ENCODE measurements at places on chromosomes 12 and 14.

- no peak for DNase-seq
Observed at GRCh38 chr14:26596543-26597061, 1.2 kb downstream of the NOVA1 start.

- no peak for DNase-seq
Observed at GRCh38 chr12:2225696-2226095, 172.9 kb downstream of the CACNA1C start.

DNA sequence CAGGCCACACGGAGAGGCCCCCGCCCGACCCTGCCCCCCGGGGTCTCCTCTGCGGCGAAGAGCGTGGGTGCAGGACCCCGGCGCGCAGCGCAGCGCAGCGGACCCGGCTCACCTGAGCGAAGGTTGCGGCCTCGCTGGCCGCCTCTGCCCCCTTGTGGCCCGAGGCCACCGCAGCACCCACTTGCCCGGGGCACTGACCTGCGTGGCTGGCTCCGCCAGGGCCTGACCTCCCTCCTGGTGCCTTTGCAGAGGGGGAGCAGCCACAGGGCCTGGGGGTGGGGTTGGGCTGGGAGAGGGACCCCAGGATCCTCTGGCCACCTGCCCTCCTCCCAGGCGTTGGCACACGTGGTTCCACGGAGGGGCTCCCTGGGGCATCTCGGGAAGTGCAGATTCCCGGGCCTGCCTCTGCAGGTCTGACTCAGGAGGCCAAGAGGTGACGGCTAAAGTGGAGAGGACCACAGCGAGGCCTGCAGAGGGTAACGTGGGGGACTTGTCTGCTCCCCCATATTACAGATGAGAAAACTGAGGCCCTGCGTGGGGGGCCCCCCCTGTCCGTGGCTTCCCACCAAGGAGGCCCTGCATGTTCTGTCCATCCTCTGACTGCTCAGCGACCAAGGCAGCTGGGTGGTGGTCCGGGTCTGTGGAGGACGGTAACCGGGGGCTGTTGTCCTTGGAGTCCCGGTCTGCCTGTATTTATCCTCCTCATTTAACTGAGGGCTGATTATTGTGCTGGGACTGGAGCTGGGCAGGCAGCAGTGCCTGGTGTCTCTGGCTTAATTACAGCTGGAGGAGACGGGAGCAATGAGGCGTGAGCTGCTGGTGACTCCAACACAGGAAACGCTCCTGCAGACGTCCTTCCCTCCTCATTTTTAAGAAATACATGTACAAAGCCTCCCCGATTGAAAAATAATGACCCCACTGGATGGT lies 67.9 kb upstream of the BEGAIN start:
- DNase-seq = no peak

- no peak for DNase-seq
Observed at GRCh38 chr14:33393895-33394368, 455.3 kb downstream of the NPAS3 start.

DNA sequence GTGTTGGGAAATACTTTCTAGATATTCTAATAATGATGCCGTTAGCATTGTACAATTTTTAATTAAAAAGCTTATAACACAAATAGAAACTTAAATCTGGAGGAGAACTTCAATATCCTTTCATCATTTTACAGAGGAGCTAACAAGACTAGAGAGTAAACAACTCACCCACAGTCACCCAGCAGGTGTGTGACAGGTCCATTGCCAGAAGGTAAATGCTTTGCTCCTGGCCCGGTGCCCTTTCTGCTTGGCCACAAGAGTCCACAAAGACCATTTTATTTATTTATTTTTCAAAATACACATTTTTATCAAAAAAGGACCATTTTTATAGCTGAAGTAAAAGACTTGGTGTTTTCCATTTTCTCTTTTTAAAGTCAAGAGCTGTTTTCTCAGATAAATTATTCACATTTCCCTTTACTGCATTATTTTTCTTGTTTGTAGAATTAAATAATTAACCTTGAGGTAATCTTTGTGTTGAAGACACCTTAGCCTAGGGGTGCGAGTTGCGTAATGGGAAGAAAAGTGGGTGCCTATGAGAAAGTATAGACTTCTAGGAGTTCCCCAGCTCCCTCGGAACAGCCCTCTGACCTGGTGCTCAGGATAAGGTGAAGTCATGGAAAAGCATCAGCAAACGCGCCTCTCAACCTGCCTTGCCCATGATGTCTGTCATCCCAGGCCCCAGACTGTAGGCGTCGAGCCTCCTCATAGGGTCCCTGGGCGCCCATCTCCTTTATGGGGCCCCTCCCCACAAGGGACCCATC lies 26.3 kb upstream of the AMIGO2 start:
- no peak for DNase-seq

DNA sequence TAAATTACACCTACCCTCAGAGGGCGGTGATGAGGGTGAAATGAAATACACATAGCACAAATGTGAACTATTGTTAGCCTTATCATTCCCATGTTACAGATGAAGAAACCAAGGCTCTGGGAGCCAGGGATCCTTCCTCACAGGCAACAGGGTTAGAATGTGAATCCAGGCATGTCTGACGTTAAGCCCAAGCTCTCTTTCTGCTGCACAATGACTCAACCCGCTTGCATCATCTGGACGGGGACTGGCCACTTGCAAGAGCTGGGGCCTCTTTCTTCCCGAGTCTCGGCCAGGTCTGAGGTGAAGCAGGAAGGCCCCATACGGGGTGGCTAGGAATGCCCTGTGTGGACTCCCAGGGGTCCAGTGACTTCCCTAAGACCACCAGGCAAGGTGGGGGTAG lies 105.2 kb downstream of the RBM19 start:
- no peak for DNase-seq

GRCh38 chr14:89563471-89563870 lies 146.4 kb upstream of the FOXN3 start:
- no peak for DNase-seq

DNA sequence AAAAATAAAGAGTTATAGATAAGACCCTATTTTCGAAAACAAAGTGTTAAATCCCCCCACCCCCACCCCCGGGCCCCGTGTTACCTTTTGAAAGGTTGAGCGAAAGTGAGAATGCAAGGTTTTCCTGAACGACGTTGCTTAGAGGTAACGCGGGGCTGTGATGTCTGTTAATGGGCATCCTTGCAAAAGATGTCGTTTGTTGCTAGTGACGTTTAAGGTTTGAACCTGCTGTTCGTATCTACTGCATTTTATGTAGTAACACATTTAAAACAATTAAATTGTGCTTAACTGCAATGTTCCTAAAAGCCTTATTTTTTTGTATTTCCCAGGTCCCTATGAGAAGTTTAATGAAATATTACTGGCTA lies 1.2 kb downstream of the CPSF6 start:
- DNase-seq = no peak

DNA sequence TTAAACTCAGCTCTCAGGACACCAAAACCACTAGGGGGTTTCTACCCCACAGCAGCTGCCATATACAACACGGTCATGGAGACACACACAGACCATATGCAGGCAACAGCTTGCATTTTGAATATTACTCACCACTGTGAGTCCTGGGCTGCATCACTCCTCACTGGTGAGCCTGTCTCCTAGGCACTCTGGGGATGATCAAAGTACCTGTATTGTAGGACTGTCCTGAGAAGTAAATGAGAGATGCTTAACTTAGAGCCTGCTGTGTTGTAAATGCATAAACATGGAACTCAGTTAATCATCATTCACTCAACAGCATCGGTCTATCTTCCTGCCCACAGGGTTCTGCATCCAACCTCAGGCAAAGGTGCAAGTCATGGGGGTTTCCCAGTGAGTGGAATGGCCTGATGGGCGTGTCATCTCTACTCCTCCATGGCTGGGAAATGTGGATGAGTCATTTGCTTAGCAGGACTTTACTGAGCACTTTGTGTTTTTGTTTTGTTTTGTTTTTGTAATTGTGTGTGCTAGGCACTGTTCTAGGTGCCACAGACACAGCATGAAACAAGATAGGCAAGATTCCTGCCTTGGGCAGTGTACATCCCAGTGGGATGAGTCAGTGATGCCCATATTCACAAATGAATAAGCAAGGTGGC lies 1141.2 kb upstream of the TMEM132C start:
- no peak for DNase-seq

GRCh38 chr14:23345987-23346692 lies 6.5 kb downstream of the SLC22A17 start:
- no peak for DNase-seq

DNA sequence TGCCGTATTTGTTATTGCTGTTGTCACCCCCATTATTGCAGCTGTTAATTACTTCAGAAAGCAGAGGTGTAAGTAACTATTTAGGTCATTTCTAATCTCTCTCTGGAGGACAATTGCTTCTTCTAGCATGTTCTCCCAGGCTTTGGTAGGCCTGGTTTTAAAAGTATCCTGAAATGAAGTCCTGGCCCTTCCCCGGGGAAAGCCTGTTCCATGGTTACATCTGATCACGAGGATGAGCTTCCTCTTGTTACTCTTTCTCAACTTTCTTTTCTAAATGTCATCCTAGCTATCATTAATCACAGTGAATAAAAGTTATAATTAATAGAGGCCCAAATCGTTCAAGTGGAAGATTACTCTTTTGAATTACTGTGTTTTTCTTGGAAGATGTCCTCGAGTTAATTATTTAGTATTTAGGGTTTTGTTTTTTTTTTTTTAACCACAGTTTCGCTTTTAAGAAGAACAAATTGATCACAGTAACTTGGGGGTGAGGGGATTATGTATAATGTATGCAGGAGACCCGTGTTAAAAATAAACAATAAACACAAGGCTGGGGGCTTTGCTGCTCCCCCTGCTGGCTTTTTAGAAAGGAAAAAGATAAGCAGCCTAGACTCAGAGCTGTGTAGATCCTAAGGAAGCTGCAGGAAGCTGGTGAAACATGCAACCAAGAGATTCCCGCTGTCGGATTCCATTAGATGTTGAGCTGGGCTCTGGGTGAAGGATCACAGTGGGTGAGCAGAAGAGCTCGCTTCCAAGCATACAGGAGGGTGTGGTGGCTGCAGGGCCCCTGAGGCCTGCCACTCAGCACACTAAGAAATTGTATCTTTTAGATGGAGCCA lies 420.1 kb downstream of the FUT8 start:
- no peak for DNase-seq

- no peak for DNase-seq
Observed at GRCh38 chr14:55699131-55700057, 119.4 kb downstream of the KTN1 start.

- peak; percentile 37 for DNase-seq
Observed at GRCh38 chr12:94145191-94145983, 3.0 kb upstream of the PLXNC1 start.

DNA sequence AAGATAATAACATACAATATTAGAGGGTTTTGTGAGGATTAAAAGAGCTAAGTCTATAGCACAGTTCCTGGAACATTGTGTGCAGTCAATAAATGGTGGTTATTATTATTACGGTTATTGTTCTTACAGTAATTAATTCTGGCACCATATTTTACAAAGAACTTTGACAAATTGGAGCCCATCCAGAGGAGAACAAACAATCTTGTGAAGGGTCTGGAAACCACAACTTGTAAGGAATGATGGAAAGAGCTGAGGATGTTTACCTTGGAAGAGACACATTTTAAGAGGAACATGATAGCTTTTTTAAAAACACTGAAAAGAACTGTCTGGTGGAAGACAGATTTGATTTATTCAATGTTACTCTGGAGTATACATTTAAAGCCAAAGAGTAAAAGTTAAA lies 150.5 kb upstream of the KRR1 start:
- no peak for DNase-seq

DNA sequence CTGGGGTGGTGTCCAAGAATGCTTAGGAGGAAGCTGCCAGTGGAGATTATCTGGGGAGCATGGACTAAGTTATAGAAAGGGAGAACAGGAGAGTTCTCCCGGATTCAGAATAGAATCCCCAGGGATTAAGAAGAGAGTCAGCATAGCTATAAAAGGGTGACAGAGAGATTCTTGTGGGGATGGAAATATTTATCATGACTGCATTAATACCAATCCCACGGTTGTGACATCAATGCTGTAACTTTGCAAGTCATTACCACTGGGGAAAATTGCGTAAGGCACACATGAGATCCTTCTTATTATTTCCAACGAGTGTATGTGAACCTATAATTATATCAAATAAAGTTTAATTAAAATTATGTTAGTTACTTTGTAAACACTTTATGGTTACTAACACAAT lies 447.9 kb upstream of the TMEM132C start:
- no peak for DNase-seq

- no peak for DNase-seq
Observed at GRCh38 chr14:88422919-88423650, 37.6 kb downstream of the SPATA7 start.

- no peak for DNase-seq
Observed at GRCh38 chr14:77325746-77326094, 4.9 kb downstream of the GSTZ1 start.

DNA sequence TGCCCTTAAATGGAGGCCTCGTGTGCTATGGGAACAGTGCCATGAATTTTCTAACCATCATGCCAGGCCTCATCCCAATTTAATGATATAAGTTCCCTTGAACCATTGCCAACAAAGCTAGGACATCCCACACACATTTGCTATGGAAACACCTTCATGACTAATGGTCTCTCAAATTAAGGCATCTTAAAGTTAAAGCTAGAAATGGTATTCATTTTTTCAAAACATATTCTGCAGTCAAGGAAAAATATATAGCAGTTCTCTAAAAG lies 117.3 kb downstream of the BTG1 start:
- DNase-seq = no peak

DNA sequence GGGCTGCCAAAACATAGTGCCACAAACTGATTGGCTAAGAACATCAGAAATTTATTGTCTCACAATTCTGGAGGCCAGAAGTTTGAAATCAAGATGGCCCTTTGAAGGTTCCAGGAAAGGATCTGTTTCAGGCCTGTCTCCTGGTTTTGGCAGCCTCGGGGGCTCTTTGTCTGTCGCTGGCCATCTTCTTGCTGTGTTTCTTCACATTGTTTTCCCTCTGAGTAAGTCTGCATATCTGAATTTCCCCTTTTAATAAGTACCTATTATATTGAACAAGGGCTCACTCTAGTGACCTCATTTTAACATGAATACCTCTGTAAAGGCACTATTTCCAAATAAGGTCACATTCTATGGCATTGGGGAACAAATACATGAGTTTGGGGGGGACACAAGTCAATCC lies 467.1 kb upstream of the MGAT4C start:
- DNase-seq = no peak

- DNase-seq = no peak
Observed at GRCh38 chr12:119869720-119870119, 7.4 kb downstream of the CIT start.

GRCh38 chr12:27898022-27898421 lies 74.5 kb downstream of the PTHLH start:
- DNase-seq = no peak

- DNase-seq = no peak
Observed at GRCh38 chr12:117514016-117514415, 152.6 kb upstream of the NOS1 start.

DNA sequence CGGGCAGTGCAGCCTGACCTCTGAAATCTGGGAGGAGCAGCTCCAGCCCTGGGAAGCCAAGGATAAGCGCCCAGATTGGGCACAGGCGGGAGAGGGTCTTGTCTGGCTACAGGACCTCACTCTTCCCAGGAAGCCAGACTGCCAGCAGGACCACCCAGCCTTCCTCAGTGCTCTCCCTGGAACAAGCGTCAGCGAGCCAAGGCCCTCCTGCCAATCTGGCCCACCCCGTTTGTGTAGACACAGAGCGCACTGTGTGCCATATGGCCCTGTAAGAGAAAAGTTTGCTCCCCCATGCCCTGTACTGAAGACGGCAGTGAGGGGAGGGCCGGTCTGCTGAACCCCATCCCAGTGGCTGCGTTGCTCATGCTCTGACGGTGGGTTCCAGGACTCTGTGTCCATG lies 1.2 kb upstream of the C14orf180 start:
- no peak for DNase-seq

Data from GDM1 (cell line).